Stimulated activated CD4-positive, alpha-beta T cell treated with anti-CD3 and anti-CD28 coated beads, Interleukin-15, amount 100 ng/mL, for 1 hour (primary cell): ENCODE measurements at places on chromosomes 12 and 14.

- DNase-seq, result no peak
Measured at GRCh38 chr12:103997286-103997900, 31.7 kb downstream of the TDG start.

- no peak for DNase-seq
Measured at GRCh38 chr14:71469643-71470335, 462.4 kb upstream of the RGS6 start.

GRCh38 chr14:106846218-106846617 lies 1319.8 kb downstream of the TMEM121 start:
- no peak for DNase-seq

GRCh38 chr14:75279763-75280290 lies 1.2 kb downstream of the FOS start:
- no peak for DNase-seq

GRCh38 chr12:67355428-67356379 lies 86.5 kb downstream of the CAND1 start:
- DNase-seq, result no peak

DNA sequence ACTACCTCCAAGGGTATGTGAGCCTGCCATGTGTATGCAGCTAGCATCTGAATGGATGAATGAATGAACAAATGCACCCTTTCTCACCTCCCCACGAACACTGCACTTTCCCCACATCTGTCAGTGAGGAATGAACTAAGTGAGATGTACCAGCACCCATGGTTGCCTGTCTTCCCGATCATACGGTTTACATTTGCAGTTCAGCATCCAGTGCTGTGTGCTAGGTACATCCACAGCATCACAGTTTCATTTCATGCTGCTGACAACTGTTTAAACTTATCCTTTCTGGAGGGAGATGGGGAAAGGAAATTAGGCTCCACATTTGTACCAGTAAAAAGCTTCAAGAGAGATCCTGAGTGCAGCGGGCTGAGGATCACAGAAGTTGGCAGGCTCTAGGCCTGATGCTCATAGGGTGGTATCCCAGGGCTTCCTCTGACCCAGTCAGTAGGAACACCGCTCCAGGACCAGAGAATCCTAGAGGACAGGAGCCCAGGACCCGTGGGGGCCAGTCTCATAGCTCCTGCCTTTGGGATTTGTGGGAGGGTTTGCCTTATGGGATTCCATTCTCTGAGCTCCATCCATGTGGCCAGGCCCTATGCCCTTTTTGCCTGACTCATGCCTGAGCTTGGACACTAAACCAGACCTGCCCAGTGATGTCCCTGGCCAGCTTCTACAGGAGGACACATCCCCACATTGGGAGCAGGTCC lies 294.5 kb downstream of the CACNA1C start:
- no peak for DNase-seq

DNA sequence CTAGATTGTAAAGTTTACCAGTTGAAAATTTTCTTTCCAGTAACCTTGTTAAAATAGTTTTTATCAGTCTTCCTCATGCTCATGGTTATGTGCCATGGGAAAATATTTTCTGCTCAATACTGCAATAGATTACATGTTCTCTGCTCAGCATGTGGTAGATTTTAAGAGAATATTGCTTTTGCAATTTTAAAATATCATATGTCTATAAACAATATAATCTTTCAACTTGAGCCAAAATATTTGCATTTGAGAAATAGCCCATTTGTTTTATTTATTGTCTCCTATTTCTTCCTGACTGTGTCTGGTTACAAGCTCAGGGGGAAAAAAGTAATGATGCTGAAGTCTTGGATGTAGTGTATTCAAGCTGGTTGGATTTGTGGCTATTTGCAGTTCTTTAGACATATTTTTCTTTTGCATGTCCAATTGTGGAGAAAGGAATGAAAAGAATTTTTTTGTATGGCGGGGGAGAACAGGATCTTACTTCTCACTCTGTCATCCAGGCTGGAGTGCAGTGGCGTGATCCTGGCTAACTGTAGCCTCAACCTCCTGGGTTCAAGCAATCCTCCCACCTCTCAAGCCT lies 342.6 kb upstream of the NAV3 start:
- no peak for DNase-seq

GRCh38 chr14:77133720-77134338 lies 7.8 kb downstream of the ZDHHC22 start:
- no peak for DNase-seq

DNA sequence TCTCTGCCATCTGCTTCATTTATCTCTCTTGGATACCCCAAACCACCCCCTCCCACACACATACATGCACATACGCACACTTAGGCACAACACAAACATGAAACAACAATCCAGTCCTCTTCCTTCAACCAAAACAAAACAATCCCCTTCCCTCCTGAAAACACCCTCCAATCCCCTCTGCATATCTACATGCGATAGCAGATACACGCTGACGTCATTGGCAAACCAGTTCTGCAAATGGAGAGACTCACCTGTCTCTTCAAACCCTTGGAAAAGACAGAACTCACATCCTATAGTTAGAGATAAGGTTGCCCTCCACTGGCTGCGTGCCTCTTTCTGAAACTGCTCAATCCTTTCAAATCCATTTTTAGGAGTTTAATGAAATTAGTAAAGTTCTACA lies 37.2 kb upstream of the RMST start:
- no peak for DNase-seq

- DNase-seq, result no peak
Measured at GRCh38 chr14:60093080-60093479, 1.4 kb downstream of the PCNX4 start.

DNA sequence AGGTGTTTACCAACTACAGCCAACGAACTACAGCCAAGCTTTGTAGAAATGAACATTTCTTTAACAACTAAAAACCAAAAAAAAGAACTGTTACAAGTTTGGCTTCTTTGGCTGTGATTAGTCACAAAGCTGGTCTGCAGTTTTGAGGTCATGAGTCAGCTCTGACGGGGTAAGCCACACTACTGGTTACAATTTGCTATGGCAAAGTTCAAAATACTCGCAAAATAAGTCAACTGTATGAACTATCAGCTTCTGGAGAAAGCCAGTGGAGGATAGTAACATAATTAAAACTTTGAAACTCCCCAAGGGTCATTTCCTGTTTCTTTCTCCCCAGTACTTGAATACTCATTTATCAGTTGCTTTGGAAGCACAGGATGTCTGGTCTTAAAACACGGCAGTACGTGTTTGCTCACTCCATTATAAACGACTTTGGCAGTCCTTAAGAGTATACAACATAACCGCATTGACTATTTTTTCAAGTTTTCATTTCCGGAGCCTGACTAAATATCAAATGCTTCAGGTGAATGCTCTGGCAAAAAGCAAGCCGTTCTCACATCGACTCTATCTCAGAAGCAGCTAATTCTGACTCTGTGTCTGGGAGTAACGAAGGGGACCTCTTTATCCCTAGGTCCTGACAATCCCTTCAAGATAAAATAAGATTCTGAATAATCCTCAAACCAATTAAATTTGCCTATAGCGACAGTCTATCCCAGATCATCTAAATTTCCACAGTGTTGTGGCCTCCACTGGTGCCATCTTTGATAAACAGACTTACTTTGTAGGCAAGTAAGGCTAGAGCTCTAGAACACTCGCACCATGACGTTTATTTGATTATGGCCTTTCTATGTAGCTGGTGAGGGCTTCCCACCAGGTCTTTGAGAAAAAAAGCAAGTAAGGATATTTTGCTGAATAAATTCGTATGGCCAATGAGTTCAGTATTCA lies 10.6 kb downstream of the PHLDA1 start:
- DNase-seq, result peak; percentile 25

DNA sequence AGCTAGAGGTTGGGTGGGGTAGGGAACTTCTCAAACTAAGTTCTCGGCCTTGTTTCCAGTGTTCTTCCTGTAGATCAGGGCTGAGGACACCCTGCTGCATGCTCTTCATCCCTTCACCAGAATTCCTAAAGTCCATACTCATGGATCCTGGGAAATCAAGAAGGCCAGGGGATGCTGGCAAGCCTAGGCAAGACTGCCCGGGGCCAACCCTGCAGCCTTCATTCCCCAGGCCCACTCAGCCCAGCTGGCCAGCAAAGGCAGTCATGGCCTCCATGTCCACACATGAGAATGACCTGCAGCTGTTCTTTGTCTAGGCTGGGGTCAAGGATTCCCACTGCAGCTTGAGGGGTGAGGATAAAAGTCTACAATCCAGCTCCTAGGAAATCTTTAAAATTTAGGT lies 109.3 kb upstream of the ETV6 start:
- DNase-seq, result no peak

DNA sequence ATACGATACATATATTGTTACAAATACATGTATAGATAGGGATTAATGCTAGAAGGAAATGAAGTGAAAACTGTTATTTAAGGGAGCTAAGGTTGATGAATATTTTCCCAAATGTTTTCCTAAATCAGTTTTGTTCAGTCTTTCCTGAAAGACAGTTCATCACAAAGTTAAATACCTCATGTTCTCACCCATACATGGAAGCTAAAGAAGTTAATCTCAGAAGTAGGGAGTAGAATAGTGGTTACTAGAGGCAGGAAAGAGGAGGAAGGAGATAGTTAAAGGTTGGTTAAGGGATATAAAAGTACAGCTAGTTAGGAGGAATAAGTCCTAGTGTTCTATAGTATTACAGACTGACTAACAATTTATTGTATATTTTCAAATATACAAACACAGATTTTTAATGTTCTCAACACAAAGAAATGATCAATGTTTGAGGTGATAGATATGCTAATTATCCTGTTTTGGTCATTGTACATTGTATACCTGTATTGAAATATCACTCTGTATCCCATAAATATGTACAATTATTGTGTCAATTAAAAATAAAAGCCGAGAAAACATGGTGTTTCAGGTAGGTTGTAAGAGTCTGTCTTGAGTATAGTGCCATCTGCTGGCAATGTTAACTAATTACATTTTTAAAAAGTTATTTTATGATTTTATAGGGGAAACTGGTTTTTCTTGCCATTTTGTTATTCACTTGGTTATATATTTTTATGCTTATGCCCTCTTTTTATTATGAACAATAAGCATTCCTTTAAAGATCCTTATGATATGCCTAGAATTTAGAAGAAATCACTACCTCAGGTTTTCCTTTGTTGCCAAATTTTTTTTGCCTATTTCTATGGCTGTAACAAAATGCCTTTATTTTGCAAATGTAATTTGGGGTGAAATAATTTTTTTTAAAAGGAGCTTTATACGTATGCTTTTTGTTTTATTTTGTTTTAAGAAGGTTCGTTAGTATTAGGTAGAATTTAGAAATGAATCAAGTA lies 26.9 kb downstream of the ZDHHC17 start:
- no peak for DNase-seq

DNA sequence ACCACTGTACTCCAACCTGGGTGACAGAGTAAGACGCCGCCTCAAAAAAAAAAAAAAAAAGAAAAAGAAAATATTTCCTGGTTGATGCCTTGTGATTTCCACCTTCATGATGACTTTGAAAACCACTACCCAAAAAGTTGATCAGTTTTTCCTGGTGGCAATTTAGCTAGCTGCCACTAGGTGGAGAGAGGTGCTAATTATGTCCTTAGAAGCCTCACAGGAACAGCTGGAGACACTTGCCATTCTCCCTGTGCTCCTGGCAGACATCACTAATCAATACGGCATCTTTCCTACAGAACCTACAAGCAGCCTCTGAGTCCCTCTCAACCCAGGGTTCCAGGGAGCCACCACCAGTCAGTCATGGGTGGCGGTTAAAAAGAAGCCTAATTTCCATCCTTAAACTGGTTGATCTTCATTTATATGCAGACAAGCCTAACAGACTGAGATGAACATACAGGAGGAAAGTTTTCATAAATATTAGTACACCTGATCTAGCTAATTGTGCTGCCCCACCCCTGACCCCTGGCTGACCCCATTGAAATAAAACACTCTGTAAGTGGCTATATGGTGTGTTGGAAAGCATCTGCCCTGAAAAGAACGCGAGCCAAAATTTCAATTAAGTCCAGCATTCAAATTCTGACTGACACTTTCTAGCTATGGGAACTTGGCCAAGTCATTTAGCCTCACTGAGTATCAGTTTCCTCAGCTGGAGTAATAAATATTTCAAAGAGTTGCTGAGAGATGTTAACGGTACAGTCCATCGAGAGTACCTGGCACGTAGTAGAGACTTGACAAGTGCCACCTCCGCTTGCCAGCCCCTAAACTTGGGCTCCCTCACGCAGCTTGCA lies 6.2 kb upstream of the OAS1 start:
- no peak for DNase-seq

DNA sequence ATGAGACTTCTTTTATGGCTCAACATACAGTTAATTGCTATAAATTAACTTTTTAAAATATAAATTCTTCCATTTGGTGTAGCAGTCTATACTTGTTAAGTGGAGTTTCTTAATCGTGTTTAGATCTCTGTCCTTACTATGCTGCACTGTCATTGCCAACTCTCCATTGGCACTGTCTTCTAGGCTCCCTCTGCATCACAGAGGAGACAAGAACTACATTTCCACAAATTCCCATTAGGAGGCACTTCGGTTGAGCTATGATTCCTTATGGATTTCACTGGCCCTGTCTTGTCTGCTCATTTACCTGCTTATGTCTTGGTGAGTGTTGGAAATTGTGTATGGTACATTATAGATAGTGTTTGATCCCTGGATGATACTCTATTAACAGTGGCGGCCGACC lies 630.9 kb upstream of the ATXN7L3B start:
- DNase-seq, result no peak

GRCh38 chr12:45105996-45106395 lies 55.1 kb upstream of the DBX2 start:
- DNase-seq, result no peak

DNA sequence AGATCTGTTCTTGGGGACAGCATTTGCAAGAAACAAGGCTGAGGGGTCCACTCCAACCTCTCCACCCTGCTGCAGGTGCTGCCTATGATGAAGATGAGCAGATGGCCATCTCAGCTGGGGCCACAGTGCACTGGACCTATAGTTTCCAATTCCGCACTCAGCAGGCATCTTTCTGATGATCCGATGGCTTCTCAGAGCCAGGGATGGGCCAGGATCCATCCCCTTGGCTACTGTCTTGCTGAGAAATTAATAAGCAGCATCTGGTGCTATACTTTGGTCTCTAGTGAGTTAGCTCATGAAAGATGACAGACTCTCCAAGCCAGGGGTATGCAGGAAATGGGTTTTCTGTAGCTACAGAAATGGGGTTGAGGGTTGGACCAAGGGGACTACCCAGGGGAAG lies 18.4 kb upstream of the BDKRB1 start:
- no peak for DNase-seq

GRCh38 chr12:12976366-12976765 lies 23.7 kb downstream of the HEBP1 start:
- DNase-seq, result no peak

DNA sequence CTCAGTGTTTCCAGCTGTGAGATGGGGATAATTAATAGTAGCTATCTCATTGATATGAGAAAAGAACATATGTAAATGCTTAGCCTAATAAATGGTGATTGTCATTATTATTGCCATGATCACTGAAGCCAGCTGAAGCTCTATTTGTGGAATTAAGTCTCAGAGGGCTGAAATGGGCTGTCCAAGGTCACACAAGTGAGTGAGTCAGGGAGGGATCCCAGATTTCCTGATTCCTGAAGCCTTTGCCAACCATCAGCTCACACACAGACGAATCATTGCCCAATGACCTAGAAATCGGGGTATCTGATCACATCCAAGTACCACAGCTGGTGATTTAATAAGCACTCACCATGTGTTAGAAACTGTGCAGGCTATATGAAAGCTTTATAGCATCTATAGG lies 21.6 kb upstream of the TMEM229B start:
- no peak for DNase-seq
